NCI-H1092 (cell line): ENCODE measurements at places on chromosomes 11 and 22.

- no peak for DNase-seq
These were observed 56.7 kb downstream of the DCUN1D5 start for GRCh38 chr11:103035216-103035615.

GRCh38 chr11:954392-955153, 28.9 kb downstream of the AP2A2 start:
- no peak for DNase-seq

DNA sequence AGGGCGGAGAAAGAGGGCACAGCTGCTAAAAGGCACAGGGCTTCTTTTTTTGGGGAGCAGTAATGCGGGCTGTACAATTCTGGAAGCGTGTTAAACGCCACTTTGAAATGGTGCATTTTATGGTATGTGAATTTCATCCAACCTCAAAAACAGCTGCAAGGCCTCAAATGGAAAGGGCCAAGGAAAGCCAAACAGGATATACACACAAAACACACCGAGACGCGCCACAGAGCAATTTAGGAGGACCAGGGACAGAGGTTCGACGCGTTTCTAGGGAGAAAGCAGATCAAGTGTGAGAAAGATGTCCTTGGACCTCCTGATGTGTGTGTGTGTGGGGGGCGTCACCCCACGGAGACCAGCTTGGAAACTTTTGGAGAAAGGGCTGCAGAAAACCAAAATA, 31.1 kb downstream of the TSPAN4 start:
- no peak for DNase-seq

DNA sequence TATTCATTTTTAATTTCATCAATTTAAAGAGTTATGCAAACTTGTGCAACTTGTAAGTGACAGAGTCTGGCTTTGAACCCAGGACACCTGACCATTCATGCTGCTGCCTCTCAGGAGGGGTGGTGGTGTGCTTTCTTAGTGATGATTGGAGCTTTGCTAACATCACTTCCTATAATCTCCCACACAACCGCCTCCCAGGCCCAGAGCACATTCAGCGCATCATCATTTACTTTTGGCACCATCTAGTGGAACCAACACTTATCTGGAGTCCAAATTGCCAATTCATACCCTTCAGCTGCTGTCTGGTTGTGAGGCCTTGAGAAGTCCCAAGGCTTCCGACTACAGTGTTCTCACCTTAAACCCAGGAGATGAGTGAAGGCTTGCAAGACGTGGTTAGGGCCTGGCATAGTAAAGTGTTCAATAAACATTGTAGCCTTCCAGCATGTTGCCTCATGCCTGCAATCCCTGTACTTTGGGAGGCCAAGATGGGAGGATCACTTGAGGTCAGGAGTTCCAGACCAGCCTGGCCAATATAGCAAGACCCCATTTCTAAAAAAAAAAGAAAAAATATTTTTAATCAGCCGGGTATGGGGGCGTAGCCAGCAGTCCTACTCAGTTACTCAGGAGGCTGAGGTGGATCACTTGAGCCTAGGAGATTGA, 1.1 kb upstream of the TTLL1 start:
- no peak for DNase-seq

DNA sequence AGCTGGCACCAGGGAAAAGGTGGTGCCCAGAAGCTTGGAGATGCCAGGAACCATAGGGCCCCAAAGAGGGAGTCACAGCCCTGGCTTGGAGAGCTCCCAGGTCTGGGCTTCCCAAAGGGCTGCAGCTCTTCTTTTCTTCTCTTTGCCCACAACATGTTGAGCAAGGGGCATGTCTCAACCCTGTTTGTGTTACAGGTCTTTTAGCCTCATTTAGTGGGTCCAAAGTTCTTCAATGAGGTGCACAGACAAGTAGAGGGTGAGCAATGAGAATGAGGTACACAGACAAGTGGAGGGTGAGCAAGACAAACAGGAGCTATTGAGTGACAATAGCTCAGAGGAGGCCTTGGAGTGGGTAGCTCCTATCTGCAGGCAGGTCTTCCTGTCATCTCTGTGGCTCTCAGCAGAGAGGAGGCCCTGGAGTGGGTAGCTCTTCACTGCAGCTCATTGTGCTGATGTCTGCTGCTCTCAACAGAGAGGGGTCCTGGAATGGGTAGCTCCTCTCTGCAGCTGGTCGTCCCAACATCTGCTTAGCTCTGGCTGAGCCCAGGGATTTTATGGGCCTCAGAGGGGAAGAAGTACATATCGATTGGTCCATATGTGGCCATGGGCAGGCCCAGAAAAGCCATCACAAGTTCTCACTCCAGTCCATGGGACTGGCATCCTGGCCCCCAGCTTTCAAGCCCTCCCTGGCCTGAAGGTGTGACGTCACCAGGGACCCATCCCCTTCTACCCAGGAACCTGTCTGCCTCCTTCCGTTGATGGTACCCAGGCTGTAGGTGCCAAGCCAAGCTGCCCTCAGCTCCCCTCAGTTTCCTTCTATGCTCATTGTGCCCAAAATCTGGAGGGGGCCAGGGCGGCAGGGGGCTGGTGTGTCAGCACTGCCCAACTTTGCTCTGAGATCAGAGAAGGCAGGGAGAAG, 34.9 kb downstream of the WBP2NL start:
- DNase-seq: no peak

DNA sequence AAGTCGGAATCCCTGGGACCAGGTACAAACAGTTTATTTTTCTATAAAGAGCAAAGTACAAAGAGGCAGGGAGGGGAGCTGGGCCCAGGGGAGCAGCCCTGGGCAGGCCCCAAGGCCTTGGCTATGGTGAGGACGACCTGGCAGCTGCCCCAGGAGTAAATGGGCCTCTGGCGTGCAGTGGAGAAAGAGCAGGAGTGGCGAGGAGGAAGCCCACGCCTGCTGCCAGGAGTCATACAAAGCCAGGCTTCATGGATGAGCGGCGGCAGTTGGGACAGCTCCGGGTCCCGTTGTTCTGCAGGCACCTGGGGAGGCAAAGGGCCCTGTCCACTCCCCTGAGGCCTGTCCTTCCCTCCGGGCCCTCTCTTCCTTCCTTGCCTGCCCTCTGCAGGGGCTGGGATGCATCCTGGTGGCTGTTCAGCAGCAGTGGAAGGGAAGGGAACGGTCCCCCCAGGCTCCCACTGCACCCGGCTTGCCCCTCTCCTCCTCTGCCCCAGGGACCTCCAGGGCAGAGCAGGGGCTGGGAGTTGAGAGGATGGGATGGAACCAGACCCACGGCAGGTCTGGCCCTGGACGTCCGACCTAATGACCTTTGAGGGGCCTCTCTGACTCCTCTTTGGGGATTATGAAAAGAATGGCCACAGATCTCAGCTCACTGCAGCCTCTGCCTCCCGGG, 11.1 kb downstream of the RAPSN start:
- peak; percentile 77 for DNase-seq

GRCh38 chr11:66188580-66188979, 79.9 kb upstream of the RAB1B start:
- no peak for DNase-seq

DNA sequence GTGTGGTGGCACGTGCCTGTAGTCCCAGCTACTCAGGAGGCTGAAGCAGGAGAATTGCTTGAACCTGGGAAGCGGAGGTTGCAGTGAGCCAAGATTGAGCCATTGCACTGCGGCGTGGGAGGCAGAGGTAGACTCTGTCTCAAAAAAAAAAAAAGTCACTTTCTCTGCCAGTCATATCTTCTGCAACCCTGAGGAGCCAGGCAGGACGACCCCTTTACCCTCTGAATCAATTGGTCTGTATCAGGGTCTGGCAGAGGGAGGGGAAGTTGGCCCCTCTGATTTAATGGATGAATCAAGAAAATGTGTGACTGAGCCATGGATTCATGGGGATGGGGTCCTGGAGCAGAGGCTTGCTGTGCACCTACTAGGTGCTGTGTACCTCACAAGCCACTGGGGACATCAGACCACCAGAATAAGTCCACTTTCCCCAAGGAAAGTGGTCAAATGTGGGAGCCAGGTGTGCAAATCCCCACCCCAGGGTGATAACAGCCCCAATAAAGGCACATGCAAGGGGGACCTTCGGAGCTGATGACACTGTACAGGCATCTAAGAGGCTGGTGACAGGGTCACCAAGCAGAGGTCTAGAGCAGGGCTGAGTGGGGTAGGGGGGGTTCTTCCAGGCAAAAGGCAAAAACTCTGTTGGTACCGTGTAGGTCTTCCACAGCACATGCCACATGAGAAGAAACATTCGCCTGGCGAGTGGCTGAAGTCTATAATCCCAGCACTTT, 29.0 kb downstream of the TXN2 start:
- DNase-seq: no peak

GRCh38 chr22:36144886-36145541, 15.5 kb downstream of the APOL3 start:
- peak; percentile 32 for DNase-seq

GRCh38 chr11:17770048-17770652, 35.6 kb downstream of the KCNC1 start:
- DNase-seq: no peak

GRCh38 chr22:35539910-35540594, 579 bp upstream of the RASD2 start:
- peak; percentile 35 for DNase-seq

GRCh38 chr11:18699848-18700261, 1.3 kb downstream of the TMEM86A start:
- no peak for DNase-seq

DNA sequence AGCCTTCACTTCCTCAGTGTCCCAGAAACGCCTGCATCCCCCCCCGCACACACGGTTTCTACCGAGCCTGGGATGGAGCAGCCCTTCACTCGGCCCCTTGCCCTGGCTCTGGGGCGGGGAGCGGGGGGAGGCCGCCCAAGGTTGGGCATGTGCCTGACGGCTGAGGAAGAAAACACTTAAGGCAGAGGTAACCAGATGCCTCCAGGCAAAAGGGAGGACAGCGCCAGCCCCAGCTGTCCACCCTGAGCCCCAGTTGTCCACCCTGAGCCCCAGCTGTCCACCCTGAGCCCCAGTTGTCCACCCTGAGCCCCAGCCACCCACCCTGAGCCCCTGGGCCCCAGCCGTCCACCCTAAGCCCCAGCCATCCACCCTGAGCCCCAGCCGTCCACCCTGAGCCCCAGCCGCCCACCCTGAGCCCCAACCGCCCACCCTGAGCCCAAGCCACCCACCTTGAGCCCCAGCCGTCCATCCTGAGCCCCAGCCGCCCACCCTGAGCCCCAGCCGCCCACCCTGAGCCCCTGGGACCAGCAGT, 3.8 kb upstream of the TTLL8 start:
- no peak for DNase-seq

- no peak for DNase-seq
These were observed 18.4 kb downstream of the ACO2 start for GRCh38 chr22:41487037-41487935.

GRCh38 chr11:78161962-78162371, 22.5 kb upstream of the ALG8 start:
- DNase-seq: no peak

DNA sequence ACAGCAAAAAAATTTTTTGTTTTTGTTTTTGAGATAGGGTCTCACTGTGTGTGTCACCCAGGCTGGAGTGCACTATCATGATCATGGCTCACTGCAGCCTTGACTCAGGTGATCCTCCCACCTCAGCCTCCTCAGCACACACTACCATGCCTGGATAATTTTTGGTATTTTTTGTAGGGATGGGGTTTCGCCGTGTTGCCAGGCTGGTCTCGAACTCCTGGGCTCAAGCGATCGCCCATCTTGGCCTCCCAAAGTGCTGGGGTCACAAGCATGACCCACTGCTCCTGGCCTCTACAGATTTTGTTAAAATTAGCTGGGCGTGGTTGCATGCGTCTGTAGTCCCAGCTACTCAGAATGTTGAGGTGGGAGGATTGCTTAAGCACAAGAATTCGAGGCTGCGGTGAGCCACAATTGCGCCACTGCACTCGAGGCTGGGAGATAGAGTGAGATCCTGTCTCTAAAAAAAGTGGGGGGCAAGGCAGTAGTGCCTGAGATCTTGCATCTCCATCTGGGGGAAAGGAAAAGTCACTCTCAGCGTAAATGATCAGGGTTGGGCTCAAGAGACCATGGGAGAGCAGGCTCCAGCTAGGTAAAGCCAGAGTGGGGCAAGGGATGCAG, 10.6 kb upstream of the DGKZ start:
- no peak for DNase-seq

DNA sequence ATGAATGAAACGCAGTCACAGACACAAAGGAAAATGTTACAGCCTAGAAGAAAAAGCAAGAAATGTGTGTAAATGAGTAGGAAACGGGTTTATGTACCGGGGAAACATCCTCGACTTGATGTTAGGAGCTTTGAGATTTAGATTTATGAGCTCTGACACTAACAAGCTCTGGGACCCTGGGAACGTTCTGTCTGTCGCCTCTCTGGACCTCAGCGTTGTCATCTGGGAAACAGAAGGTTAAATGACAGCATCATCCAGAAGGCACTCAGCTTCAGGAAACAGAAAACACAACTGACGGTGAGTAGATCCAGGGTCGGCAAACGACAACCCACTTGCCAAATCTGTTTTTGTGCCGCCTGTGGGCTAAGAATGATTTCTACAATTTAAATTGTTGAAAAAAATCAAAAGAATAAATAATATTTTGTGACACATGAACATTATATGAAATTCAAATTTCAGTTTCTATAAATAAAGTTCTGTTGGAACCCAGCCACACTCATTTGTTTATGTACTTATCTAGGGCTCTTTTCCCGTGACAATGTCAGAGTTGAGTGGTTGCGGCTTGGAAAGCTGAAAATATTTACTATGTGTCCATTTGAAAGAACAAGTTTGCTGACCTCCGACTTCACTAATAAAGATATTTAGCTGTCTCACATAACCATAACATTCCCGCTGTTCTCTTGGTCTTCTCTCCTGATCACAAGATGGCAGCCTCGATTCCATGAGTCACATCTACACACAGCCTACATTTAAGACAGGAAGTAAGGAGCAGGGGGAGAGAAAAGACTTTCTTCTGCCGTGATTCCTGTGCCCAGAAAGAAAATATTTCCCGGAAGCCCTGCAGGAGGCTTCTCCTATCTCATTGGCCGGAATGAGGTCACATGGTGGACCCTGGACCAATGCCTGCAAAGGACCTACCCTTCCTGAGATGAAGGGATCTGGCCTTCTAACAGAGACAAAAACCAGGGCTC, 47.1 kb upstream of the SYT13 start:
- DNase-seq: no peak

DNA sequence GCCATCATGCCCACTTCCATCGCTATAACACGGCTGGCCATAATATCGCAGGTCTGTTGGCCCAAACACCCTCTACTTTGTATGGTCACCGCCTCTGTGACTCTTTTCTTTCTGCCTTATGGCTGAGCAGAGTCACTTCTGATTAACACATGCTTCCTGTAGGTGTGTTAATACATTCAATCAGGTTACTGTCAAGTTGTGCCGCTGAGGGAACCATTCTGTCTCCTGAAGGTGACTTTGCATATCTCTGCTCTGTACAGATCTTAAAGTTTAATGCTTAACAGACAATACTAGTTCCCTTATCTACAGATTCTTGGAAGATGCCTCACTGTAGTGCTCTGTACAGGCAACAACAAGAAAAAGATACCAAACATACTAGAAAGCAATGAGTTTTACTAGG, 393.1 kb downstream of the CADM1 start:
- no peak for DNase-seq

- no peak for DNase-seq
These were observed 14.9 kb downstream of the ADAMTS8 start for GRCh38 chr11:130413405-130414106.
